ENCODE measurements at places on chromosomes 7 and 10. TPM values are rescaled to one million over a fixed set of nuclear protein-coding genes. Genes with fewer than 3 reads are reported as not detected.

HNRNPH3 gene
- total RNA-seq = 124 TPM

SAP25 gene
- total RNA-seq = 18.2 TPM

DNA sequence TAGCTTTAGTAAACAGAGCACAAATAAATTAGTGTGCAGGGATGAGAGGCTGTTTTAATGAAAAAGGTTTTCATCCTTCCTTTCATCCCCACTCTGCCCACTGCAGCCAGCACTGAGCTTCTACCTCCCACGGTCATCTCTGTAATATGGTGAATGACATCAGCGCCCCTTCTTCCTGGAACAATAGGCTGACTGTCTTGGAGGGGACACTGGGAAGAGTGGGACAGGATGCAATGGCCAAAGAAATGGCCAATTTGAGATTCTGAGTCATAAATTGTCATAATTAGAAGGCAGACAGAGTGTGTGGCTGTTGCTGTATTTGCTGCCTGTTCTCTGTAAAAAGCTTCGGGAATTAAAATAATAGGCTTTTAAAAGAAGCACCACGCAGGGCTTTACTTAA is 126.7 kb upstream of the CALN1 start:
- DNase-seq = no peak

- peak; percentile 37 for DNase-seq
These were observed 117.5 kb upstream of the UNC5B start for GRCh38 chr10:71094712-71095390.

GIMAP8 gene
- 9.9 TPM for total RNA-seq

BTAF1 gene
- total RNA-seq = 61.6 TPM

OR2A7 gene
- total RNA-seq = 1.4 TPM

GRCh38 chr10:11442001-11442773 is 169.3 kb downstream of the USP6NL start:
- peak; percentile 39 for DNase-seq

MUC3A gene
- total RNA-seq = not detected

PRR15 gene
- not detected for total RNA-seq

DNA sequence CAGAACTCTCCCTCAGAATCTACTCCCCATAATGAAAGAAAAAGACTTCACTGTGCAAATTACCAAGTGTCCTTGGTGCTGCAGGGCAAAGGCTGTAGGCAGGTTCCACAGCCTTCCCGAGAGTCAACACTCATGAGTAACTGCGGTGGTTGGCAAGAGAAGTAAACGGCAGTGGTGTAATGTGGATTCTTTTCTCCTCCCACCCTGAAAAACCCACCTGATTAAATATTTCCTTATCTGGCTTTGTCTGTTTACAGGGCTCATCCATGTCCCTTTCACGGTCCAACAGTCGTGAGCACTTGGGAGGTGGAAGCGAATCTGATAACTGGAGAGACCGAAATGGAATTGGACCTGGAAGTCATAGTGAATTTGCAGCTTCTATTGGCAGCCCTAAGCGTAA is 300.9 kb downstream of the BICC1 start:
- no peak for DNase-seq

GRCh38 chr7:74606101-74606908 is 51.2 kb upstream of the GTF2I start:
- DNase-seq = peak; percentile 50

NPSR1 gene
- total RNA-seq = not detected

DNA sequence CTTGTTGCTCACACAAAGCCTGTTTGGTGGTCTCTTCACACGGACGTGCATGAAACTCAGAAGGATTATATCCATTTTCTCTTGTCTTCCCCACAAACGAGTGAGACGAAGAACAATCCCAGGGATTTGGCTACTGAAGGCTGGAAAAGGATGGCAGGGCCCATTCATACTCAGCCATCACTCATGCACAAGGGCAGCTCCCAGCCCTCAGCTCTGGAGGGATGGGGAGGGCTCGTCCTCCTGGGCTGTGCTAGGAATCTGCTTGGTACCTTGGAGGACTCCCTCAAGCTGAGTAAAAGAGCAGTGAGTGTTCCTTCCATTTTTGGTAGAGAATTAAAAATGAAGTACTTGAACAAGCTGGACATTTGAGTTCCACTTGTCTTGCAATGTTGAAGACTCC is 33.2 kb upstream of the RAB18 start:
- no peak for DNase-seq

- DNase-seq = no peak
These were observed at the start of gene RGR for GRCh38 chr10:84244651-84245270. TSS of gene RGR (plus strand) at chr10:84245053. CDS start at chr10:84245091, 38 bp downstream.
